ENCODE measurements at places on chromosomes 16 and 17.
A peak's percentile ranks its signal among the peaks of the same experiment; 100 is the strongest.

GRCh38 chr16:87764600-87765472, 950 bp downstream of the KLHDC4 start:
- DNase-seq = no peak
- no peaks in the 10 kb centered on the region for H3K27me3 ChIP-seq
- peak overlapping the region; percentile 94 for H3K27ac ChIP-seq
- H3K4me3 ChIP-seq = peak overlapping the region; percentile 99
- H3K4me1 ChIP-seq = peaks cover 20% of the 10 kb centered on the region
- H3K36me3 ChIP-seq = peaks cover 40% of the 10 kb centered on the region

- no peaks in the 10 kb centered on the region for H3K36me3 ChIP-seq
- H3K4me3 ChIP-seq = no peak overlapping the region
- peaks cover 53% of the 10 kb centered on the region for H3K4me1 ChIP-seq
- no peaks in the 10 kb centered on the region for H3K27me3 ChIP-seq
These were observed 2.0 kb upstream of the ABR start for GRCh38 chr17:1181753-1182137.

- no peaks in the 10 kb centered on the region for H3K27me3 ChIP-seq
- no peak for DNase-seq
- no peaks in the 10 kb centered on the region for H3K36me3 ChIP-seq
- H3K27ac ChIP-seq = no peak overlapping the region
These were observed 6.6 kb downstream of the ZSCAN10 start for GRCh38 chr16:3092501-3092941.

- H3K27ac ChIP-seq = no peak overlapping the region
- H3K4me1 ChIP-seq = peaks cover 5% of the 10 kb centered on the region
- no peak for DNase-seq
- H3K4me3 ChIP-seq = no peak overlapping the region
- no peaks in the 10 kb centered on the region for H3K36me3 ChIP-seq
- peaks cover 21% of the 10 kb centered on the region for H3K27me3 ChIP-seq
These were observed 9.8 kb upstream of the CD300E start for GRCh38 chr17:74633326-74633725.

GRCh38 chr17:75031972-75032719, 14.6 kb downstream of the ATP5PD start:
- peak overlapping the region; percentile 44 for H3K27ac ChIP-seq
- H3K27me3 ChIP-seq = no peaks in the 10 kb centered on the region
- H3K4me1 ChIP-seq = peaks cover 44% of the 10 kb centered on the region
- H3K36me3 ChIP-seq = no peaks in the 10 kb centered on the region
- peak; percentile 68 for DNase-seq
- peak overlapping the region; percentile 84 for H3K4me3 ChIP-seq

- no peak for DNase-seq
- H3K27me3 ChIP-seq = no peaks in the 10 kb centered on the region
- no peaks in the 10 kb centered on the region for H3K36me3 ChIP-seq
- no peak overlapping the region for H3K4me3 ChIP-seq
- H3K4me1 ChIP-seq = peaks cover 60% of the 10 kb centered on the region
- no peak overlapping the region for H3K27ac ChIP-seq
These were observed 23.7 kb downstream of the FAM20A start for GRCh38 chr17:68577497-68577821.

GRCh38 chr17:39231591-39232551, 6.1 kb upstream of the STAC2 start:
- no peak overlapping the region for H3K4me3 ChIP-seq
- H3K27ac ChIP-seq = no peak overlapping the region
- no peaks in the 10 kb centered on the region for H3K36me3 ChIP-seq
- H3K27me3 ChIP-seq = peaks cover 57% of the 10 kb centered on the region

GRCh38 chr16:88578446-88579313, 8.5 kb downstream of the ZC3H18 start:
- DNase-seq = no peak
- peaks cover 16% of the 10 kb centered on the region for H3K4me1 ChIP-seq
- no peak overlapping the region for H3K27ac ChIP-seq
- no peaks in the 10 kb centered on the region for H3K27me3 ChIP-seq

DNA sequence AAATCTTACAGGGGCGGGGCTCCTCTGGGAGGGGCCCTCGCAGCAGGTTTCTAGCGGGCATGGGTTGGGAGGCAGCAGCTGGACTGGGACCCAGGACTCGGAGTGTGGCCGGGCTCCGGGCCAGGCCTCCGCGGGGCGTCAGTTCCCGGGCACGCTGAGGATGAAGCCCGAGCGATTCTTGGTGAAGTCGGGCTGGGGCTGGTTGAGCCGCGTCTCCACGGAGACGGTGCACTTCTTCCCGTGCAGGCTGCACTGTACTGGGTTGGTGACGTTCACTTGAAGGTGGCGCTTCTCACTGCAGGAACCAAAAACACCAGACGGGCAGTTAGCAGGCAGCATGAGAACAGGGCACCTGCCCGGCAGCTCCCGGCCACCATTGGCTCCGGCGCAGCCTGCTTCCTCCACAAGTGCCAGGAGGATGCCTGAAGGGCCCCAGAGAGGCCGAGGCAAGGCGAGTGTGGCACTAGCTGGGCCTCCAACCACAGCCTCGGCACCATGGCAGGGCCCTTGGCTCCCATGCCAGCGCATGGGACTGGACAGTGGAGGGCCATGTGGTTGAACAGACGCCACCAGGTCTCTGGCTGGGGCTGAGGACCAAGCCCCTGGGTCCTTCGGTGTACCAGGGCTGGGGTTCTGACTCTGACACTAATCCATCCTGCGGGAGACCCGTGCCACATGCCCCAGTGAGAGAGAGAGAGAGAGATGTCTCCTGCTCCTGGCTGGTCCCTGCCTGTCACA, 8.0 kb downstream of the CDK5R1 start:
- H3K4me3 ChIP-seq = no peak overlapping the region
- no peaks in the 10 kb centered on the region for H3K36me3 ChIP-seq
- DNase-seq = no peak
- no peak overlapping the region for H3K27ac ChIP-seq

GRCh38 chr16:67779256-67780014, 26.9 kb downstream of the RANBP10 start:
- DNase-seq = no peak
- no peaks in the 10 kb centered on the region for H3K27me3 ChIP-seq
- no peak overlapping the region for H3K27ac ChIP-seq
- H3K36me3 ChIP-seq = peaks cover 10% of the 10 kb centered on the region

- H3K27ac ChIP-seq = no peak overlapping the region
- H3K36me3 ChIP-seq = peaks cover 14% of the 10 kb centered on the region
- DNase-seq = no peak
- no peaks in the 10 kb centered on the region for H3K27me3 ChIP-seq
- H3K4me3 ChIP-seq = no peak overlapping the region
- no peaks in the 10 kb centered on the region for H3K4me1 ChIP-seq
These were observed 196.3 kb downstream of the KATNIP start for GRCh38 chr16:27746076-27746855.

- no peaks in the 10 kb centered on the region for H3K27me3 ChIP-seq
- H3K4me1 ChIP-seq = no peaks in the 10 kb centered on the region
- no peak overlapping the region for H3K27ac ChIP-seq
- no peak for DNase-seq
- H3K4me3 ChIP-seq = no peak overlapping the region
These were observed 37.5 kb upstream of the KCNJ16 start for GRCh38 chr17:70037498-70037897.

- peaks cover 40% of the 10 kb centered on the region for H3K36me3 ChIP-seq
- H3K4me3 ChIP-seq = no peak overlapping the region
- H3K27me3 ChIP-seq = no peaks in the 10 kb centered on the region
These were observed 8.6 kb upstream of the DUSP14 start for GRCh38 chr17:37481001-37481665.

GRCh38 chr16:11903906-11904305, 11.8 kb downstream of the GSPT1 start:
- DNase-seq = no peak
- H3K4me3 ChIP-seq = no peak overlapping the region
- H3K4me1 ChIP-seq = peaks cover 31% of the 10 kb centered on the region
- no peak overlapping the region for H3K27ac ChIP-seq
- no peaks in the 10 kb centered on the region for H3K27me3 ChIP-seq
- H3K36me3 ChIP-seq = peaks cover 16% of the 10 kb centered on the region

GRCh38 chr16:88790312-88791211, 5.5 kb upstream of the PIEZO1 start:
- peak overlapping the region; percentile 22 for H3K4me3 ChIP-seq
- H3K27me3 ChIP-seq = no peaks in the 10 kb centered on the region
- peak; percentile 83 for DNase-seq
- H3K4me1 ChIP-seq = peaks cover 43% of the 10 kb centered on the region
- no peaks in the 10 kb centered on the region for H3K36me3 ChIP-seq

DNA sequence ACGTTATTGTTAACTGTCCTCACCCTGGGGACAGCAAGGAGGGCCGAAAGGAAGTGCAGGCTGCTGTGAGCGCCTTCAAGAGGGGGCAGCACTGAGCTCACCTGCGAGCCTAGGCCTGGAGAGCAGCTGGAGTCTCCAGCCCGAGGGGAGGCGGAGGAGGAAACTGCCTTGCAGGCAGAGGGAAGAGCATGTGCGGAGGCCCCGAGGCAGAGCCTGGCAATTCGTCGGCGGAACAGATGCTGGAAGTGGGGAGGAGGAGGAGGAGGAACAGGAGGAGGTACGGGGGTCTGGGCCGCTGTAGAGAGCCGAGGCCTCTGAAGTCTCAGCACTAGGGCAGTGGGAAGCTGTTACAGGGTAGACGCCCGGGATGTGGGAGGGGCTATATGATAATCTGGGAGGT, 49.6 kb upstream of the PLCG2 start:
- no peaks in the 10 kb centered on the region for H3K27me3 ChIP-seq
- H3K27ac ChIP-seq = no peak overlapping the region
- no peak overlapping the region for H3K4me3 ChIP-seq
- H3K4me1 ChIP-seq = peaks cover 16% of the 10 kb centered on the region
- DNase-seq = no peak

- H3K4me3 ChIP-seq = no peak overlapping the region
- DNase-seq = no peak
- H3K27ac ChIP-seq = no peak overlapping the region
- H3K36me3 ChIP-seq = no peaks in the 10 kb centered on the region
- no peaks in the 10 kb centered on the region for H3K27me3 ChIP-seq
These were observed 82.1 kb downstream of the MSI2 start for GRCh38 chr17:57338257-57338914.

DNA sequence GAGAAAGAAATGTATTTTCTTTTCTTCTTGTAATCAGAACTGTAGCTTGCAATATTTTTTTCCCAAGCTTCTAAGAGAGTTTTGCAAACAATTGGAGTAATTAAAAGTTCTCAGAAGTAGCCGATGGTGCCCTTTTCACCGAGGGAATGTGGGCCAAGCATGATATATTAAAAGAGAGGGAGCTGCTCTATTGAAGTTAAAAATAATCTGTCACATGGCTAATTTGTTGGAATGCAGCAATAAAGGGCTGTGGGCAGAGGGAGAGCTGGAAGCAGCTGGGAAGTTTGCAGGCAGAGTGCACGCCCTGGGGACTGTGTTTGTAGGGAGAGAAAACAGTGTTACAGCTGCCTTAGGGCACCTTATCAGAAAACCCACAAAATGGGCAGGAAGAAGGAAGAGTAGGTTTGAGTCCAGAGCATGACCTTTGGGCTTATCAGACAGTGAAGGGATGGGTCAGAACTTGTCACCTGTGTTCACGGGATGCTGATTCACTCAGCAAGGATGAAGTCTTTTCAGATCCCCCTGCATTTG, 18.5 kb upstream of the TERF2 start:
- no peak overlapping the region for H3K4me3 ChIP-seq
- peaks cover 53% of the 10 kb centered on the region for H3K4me1 ChIP-seq
- no peaks in the 10 kb centered on the region for H3K27me3 ChIP-seq
- no peaks in the 10 kb centered on the region for H3K36me3 ChIP-seq
- peak overlapping the region; percentile 51 for H3K27ac ChIP-seq

DNA sequence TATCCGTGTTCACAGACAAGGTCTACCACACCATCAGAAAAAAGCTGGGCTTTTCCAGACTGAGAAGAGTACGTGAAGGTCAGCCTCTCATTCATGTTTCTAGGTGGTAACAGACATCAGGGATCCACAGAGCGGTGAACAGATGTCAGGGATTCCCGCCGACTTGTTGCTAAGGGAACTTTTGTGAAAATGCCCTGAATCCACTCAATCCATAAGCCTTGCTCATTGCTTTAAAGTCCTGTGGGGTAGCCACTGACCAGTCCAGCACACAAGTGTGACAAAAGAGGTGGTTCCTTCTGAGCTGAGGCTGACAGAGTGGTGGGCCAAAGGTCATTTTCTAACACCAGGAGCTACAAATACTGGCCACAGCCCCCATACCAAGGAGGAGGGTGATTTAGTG, 5.9 kb downstream of the GAS7 start:
- H3K4me3 ChIP-seq = no peak overlapping the region
- no peak for DNase-seq
- no peaks in the 10 kb centered on the region for H3K36me3 ChIP-seq

- H3K27me3 ChIP-seq = no peaks in the 10 kb centered on the region
- H3K4me3 ChIP-seq = no peak overlapping the region
- H3K4me1 ChIP-seq = peaks cover 12% of the 10 kb centered on the region
- DNase-seq = no peak
- no peaks in the 10 kb centered on the region for H3K36me3 ChIP-seq
These were observed 170.2 kb downstream of the RGS9 start for GRCh38 chr17:65307081-65307960.

GRCh38 chr16:77307426-77308162, 108.4 kb downstream of the SYCE1L start:
- DNase-seq = no peak
- H3K27ac ChIP-seq = no peak overlapping the region
- H3K27me3 ChIP-seq = no peaks in the 10 kb centered on the region
- H3K4me1 ChIP-seq = no peaks in the 10 kb centered on the region
- no peaks in the 10 kb centered on the region for H3K36me3 ChIP-seq
- no peak overlapping the region for H3K4me3 ChIP-seq

GRCh38 chr17:82864713-82865248, 25.0 kb upstream of the ZNF750 start:
- no peaks in the 10 kb centered on the region for H3K27me3 ChIP-seq
- H3K4me3 ChIP-seq = no peak overlapping the region
- H3K4me1 ChIP-seq = peaks cover 23% of the 10 kb centered on the region
- H3K27ac ChIP-seq = peak overlapping the region; percentile 64
- peaks cover under 1% of the 10 kb centered on the region for H3K36me3 ChIP-seq
- no peak for DNase-seq

DNA sequence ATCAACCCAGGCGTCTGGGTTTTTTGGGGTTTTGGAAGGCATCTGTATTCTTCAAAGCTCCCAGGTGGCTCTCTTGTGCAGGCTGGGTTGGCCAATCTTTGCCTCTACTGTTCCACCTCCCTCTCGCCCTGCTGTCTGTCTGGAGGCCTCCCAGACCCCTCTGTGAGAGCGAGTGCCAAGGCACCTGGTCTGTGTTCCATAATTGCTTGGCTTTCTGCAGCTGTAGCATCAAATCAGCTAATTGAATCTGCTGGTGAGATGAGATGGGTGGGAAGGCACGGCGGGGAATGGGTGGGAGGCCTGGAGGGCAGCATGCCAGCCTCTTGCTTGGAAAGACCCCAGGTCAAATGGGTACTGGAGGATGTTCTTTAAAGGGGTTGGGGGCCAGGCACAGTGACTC, 52.5 kb upstream of the CLEC19A start:
- H3K27ac ChIP-seq = no peak overlapping the region
- H3K27me3 ChIP-seq = no peaks in the 10 kb centered on the region
- no peak overlapping the region for H3K4me3 ChIP-seq
- DNase-seq = no peak
- H3K36me3 ChIP-seq = no peaks in the 10 kb centered on the region

DNA sequence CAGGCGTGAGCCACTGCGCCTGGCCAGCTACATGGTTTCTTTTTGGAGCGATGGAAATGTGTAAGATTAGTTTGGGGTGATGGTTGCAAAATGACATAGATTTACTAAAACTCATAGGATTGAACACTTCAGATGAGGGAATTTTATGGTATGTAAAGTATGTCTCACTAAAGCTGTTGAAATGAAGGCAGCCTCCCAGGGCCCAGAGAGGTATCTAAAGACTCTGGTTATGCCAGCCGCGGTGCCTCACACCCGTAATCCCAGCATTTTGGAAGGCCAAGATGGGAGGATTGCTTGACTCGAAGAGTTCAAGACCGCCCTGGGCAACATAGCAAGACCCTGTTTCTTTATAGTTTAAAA, 254.9 kb downstream of the PARN start:
- no peaks in the 10 kb centered on the region for H3K36me3 ChIP-seq
- H3K27ac ChIP-seq = no peak overlapping the region
- no peaks in the 10 kb centered on the region for H3K4me1 ChIP-seq
- no peaks in the 10 kb centered on the region for H3K27me3 ChIP-seq
